OCI-LY7 (cell line): ENCODE measurements at places on chromosomes 16 and 17.
A peak's percentile ranks its signal among the peaks of the same experiment; 100 is the strongest.

- DNase-seq: no peak
These were observed 10.5 kb downstream of the MAPT start for GRCh38 chr17:45904866-45905265.

DNA sequence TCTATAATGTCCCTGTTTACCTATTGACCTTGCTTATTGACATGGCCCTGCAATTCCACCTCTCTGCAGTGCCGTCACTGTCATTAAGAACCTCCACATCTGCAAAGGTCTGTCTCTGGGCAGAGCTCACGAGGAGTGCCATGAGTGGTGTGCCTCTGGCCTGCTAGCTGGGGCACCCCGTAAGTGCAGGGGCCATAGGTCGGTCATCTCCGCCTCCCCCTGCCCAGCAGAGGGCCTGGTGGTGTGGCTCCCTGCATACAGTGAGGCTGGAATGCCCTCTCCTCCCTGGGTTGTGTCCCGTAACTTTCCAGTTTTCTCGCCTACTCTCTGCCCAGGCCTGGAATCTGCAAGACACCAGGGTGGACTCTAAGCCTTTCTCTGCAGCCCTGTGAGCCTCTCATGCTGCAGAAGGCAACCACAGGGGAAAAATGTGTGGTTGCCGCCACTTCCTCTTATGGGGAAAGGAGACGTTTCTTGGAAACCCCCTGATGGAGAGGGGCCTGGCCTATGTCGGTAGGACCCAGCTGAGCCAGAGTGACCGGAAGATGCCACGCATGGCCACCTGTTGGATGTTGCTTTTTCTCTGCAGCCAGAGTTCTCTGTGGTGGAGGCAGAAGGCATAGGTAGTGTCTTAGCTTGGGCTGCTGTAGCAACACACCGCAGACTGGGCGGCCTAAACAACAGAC is 2.7 kb upstream of the SNX20 start:
- peak; percentile 34 for DNase-seq

- no peak for DNase-seq
These were observed 134.7 kb downstream of the KCNJ12 start for GRCh38 chr17:21510686-21511362.

GRCh38 chr17:39999067-39999466 is 16.2 kb upstream of the CSF3 start:
- no peak for DNase-seq

GRCh38 chr16:12145918-12146317 is 169.4 kb downstream of the SNX29 start:
- DNase-seq: peak; percentile 87

DNA sequence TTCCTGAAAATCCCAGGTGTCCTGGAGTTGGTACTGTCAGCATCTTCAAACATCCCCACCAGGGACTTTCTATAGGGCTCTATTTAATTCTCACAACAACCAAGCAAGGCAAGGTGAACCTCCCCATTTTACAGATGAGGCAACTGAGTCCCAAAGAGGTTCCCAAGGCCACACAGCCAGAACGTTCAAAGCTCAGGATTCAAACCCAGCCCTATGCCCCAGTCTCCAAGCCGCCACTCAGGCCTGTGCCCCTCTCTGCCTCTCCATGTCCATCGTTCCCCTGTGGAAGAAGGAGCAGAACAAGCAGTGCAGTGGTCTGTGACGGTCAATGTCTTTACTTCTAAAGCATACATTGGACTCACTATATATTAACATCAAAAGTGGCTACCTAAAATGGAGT is 6.1 kb downstream of the ZNF319 start:
- no peak for DNase-seq

- no peak for DNase-seq
These were observed 1.7 kb downstream of the SLC52A1 start for GRCh38 chr17:5033352-5034015.

DNA sequence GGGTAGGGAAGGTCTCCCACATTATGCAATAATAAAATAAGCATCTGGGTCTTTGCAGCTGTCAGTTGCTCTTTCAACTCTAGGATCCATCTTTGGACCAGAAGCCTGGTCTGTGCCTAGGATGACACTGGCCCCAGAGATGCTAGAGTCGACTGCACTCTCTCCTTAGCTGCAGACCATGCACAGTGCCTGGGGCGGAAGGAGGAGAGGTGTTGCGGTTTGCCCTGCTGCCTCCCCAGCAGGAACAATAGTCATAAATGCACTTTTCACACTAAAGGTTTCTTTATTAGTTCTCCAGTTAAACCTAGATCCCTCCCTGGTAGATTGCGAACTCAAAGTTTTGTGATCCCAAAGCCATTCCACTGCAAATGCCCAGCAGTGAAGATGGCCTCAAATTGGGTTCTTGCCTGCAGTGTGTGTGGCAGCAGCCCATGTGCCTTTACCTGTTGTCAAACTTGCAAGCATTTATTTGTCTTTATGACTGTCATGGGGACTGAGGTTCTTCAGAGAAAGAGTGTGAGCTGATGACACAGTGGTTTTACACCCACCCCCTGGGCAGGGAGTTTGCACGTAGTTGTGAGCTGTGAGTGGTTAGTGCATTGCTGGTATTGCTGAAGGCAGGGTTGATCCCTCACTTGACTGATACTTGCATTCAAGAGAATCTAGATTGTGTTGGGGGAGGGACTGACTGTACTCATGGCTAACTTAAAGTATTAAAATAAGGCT is 10.3 kb downstream of the ATXN1L start:
- no peak for DNase-seq

DNA sequence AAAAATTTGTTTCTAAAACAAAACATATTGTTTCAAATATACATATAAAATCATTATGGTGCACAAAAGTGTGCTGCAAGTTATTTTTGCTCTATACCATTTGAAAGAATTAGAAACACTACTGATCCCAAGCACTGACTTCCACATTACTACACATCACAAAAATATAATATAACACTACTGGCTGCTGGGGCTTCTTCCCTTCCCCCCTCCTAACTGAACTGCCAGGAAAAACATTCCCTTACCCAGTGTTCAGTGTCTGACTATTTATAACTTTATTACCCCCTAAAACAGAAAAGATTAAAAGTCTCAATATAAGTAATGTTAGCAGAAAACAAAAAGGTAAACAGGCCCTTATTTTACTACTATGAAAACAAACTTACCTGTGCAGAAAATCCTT is 36.9 kb downstream of the GPATCH8 start:
- DNase-seq: no peak

- no peak for DNase-seq
These were observed 38.4 kb downstream of the WIPI1 start for GRCh38 chr17:68418876-68419275.

GRCh38 chr17:20174588-20175265 is 165.6 kb downstream of the SPECC1 start:
- DNase-seq: no peak

- no peak for DNase-seq
These were observed at the start of gene TMEM98 for GRCh38 chr17:32927724-32928585. Gene TMEM98 (plus strand): TSS chr17:32928153. CDS start chr17:32931529, 3,376 bp downstream.

- peak; percentile 46 for DNase-seq
These were observed 6.8 kb downstream of the KIFC3 start for GRCh38 chr16:57795431-57795878.

DNA sequence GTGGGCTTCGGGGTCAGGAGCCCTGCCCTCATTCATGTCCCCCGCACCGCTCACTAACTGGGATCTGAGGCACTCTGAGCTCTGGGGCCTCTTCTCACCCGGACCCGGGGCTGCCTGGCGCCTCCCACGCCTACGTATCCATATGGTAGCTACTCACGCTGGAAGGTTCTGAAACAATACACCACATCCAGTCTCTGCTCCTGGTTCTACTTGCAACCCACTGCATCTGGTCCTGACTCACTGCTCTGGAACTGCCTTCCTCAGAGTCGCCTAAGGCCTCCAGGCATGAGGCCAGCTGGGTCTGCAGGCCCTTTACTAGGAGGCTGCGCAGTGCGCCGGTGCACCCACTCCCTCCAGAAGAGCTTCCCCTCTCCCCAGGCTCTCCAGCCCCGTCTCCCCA is 18.1 kb downstream of the USP36 start:
- no peak for DNase-seq

GRCh38 chr17:28892024-28892423 is 5.5 kb downstream of the FLOT2 start:
- DNase-seq: no peak

GRCh38 chr16:53121043-53121620 is 66.3 kb downstream of the CHD9 start:
- DNase-seq: no peak

DNA sequence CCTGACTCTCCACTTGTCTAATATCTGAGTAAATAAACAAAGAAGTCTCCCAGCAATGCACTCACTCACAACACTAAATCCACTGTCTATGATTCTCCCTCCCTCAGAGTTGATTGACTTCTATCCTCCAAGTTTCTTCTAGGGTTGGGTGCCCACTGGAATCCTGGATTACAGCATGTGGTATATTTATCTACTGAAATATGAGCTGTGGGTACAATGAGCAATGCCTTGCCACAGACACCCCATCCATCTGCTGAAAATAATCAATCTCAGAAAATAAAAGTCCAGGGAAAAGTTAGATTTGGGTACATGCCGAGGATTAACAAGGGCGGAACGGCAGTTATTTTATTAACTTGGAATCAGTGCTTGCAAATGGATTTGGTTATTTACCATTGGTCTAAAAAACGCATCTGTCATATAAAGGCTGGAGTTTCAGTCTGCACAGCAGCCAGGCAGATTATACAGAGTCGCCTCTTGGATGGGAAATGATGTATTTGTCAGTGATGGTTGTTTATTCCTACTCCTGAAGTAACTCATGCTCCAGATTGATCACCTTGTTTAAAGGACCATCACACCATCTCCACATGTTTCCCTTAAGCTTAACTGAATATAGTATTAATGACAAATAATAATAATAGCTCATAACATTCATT is 193.9 kb upstream of the SOX9 start:
- DNase-seq: no peak

GRCh38 chr17:79073016-79073705 is 1.5 kb upstream of the ENGASE start:
- no peak for DNase-seq

DNA sequence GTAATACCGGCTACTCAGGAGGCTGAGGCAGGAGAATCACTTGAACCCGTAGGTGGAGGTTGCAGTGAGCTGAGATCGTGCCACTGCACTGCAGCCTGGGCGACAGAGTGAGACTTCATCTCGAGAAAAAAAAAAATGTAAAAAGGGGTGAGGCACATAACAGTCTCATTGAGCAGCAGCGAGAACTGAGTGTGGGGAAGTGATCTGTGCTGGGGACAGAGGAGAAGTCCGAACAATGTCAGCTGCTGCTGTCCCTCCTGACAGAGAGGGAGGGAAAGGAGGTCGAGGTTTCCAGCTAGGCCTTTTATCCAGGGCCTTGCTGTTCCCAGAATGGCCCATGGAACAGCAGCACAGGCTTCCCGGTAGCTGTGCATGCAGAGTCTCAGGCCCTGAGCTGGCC is 14.0 kb downstream of the C16orf74 start:
- DNase-seq: no peak

DNA sequence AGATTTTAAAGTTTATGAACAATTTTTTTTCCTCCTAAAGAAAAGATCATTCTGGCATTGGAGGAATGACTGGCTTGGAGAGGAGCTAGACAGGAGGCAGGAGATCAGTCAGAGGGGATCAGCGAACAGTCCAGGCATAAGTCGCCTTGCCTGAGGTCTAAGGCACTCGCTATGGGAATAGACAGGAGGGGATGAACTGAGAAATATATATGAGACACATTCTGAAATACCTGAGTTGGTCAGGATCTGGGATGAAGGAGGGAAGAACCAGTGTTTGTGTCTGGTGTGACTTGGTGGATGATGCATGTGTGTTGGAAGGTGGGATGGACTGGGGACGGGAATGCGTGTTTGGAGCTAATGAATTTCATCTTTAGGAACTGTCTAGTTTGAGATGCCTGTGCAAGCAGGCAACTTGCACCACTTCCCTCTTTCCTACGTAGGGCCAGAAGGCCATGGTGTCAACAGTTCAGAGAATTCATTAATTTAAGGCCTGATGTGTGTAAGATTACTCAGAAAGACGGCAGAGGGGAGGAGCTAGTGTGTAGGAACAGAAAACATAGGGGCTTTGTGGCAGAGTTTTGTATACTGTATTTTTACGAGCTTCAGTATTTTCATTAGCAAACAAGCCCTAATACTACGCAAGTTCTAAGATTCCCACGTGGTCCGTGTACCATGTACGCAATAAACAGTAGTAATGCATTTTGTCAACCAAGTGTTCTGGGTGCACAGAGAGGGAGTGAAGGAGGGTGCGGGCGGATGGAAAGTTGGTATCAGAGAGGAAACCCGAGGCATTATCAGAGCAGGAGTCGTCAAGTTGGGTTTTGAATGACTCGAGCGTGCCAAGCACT is 825 bp downstream of the HEATR6 start:
- DNase-seq: peak; percentile 8

- DNase-seq: no peak
These were observed 436.2 kb upstream of the ZFHX3 start for GRCh38 chr16:73483934-73484711.

GRCh38 chr17:67125924-67126323 is 81.6 kb downstream of the CACNG1 start:
- DNase-seq: no peak

- peak; percentile 84 for DNase-seq
These were observed at the start of gene UNKL for GRCh38 chr16:1414532-1415260. Gene UNKL (minus strand): TSS chr16:1414704. CDS start chr16:1414691, 13 bp downstream.

DNA sequence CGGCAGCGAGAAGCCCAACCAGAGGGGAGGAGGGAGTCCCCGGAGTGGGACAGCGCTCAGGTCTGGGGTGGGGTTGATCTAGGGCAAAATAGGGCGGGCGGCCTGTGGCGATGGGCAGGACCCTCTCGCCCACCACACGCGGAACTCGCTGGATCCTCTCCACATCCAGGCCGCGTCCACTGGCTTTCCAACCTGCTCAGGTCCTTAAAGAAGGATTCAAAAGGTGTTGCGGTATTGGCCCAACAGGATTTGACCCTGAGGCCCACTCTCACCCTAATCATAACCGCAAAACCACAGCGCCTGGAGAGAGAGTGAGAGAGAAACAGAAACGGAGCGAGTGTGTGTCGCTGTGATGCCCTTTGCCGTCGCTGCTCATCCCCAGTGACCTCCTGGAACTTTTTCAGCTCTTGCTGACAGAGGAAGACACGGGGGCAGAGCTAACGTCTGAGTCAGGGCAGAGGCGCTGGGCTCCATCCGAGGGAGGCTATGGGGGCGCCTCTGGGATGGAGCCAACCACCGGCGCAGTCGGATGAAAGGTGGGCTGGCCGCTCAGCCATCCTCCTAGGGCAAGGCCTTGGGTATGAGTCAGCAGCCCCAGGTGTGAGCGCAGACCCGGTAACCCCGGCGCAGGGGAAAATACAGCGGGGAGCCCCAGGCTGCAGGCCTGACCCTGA is 16.7 kb upstream of the OR1F1 start:
- DNase-seq: no peak

- no peak for DNase-seq
These were observed 12.9 kb downstream of the SCNN1G start for GRCh38 chr16:23195366-23195978.

DNA sequence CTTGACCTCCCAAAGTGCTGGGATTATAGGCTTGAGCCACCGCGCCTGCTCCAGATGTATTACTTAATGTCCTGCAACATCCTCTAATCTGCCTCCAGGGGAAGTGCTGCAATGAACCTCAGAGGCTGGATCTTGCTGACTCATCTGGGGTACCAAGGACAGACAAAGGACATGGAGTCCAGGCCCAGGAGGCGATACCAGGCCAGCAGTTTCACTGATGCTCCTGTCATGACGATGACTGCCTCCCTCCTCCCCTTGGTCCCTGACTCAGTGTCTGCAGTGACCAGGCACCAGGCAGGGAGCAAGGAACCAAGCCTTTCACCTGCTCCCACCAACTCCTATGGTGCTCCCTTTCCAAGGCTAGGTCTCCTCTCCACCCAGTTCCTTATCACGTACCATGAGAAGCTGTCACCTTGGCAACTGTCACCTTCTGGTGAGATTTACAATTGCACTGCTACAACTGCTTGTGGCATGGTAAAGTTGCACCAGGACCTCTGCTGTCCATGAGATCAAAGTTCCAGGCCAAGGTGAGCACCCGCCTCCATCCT is 21.6 kb upstream of the PHOSPHO1 start:
- DNase-seq: no peak
